T-helper 17 cell (primary cell): ENCODE measurements at places on chromosomes 12 and 14.

- DNase-seq, result no peak
These were observed 217.6 kb downstream of the ANO6 start for GRCh38 chr12:45433441-45433868.

- DNase-seq, result no peak
These were observed 73.7 kb upstream of the SCN8A start for GRCh38 chr12:51517316-51517715.

GRCh38 chr14:99067141-99067920 lies 204.7 kb downstream of the BCL11B start:
- DNase-seq, result no peak

DNA sequence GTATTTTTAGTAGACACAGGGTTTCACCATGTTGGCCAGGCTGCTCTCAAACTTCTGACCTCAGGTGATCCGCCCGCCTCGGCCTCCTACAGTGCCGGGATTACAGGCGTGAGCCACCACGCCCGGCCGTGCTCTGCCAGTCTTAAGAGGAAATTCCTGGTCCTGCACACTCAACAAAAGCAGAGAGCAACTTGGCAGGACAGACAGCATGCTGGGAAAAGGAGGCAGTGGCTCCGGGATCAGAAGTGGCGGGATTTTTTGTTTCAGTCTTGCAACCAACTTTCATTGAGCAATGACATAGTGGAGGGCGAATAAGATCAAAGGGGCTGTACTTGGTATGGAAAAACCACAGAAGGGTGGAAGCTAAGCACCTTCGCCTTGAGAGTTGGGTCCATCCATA lies 2.1 kb downstream of the CKAP4 start:
- DNase-seq, result no peak

DNA sequence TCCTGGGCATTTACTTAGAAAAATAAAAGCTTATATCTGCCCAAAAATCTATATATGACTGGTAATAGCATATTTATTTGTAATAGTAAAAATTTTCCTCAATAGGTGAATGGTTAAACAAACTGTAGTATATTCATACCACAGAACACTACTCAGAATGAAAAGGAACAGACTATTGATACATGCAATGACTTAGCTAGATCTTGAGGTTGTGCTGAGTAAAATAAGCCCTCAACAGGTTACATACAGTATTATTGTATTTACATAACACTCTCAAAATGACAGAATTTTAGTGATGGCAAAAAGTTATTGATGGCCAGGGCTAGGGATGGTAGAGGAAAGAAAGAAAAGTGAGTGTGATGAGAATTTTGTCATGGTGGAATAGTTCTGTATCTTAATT lies 178.4 kb downstream of the BMP4 start:
- DNase-seq, result no peak

DNA sequence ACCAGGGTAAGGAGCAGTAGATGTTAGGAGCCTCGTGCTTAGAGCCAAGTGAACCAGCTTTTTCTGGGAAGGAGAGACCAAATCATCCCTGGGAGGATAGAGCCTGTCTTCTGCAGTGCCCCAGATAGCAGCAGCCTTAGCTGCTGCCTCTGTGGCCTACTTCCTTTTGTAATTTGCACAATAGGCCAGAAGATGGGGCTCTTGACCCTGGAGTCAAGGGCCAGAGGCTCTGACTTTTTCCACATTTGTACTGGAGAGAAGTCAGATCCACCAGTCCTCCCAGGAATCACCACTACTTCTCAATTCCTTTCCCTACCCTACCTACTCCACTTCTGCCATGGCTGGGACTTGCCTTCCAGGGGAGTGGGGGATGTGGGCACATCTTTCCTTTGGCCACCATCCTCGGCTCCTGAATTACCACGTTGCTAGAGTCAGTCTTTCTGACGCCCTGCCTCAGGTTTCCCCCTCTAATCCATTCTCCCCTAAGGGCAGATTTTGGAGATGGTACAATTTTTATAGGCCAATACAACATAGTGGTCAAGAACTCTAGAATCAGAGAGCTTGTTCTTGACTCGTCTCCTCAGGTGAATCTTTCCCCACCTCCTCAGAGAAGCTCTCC lies 3.3 kb upstream of the SLC4A8 start:
- DNase-seq, result peak; percentile 17

DNA sequence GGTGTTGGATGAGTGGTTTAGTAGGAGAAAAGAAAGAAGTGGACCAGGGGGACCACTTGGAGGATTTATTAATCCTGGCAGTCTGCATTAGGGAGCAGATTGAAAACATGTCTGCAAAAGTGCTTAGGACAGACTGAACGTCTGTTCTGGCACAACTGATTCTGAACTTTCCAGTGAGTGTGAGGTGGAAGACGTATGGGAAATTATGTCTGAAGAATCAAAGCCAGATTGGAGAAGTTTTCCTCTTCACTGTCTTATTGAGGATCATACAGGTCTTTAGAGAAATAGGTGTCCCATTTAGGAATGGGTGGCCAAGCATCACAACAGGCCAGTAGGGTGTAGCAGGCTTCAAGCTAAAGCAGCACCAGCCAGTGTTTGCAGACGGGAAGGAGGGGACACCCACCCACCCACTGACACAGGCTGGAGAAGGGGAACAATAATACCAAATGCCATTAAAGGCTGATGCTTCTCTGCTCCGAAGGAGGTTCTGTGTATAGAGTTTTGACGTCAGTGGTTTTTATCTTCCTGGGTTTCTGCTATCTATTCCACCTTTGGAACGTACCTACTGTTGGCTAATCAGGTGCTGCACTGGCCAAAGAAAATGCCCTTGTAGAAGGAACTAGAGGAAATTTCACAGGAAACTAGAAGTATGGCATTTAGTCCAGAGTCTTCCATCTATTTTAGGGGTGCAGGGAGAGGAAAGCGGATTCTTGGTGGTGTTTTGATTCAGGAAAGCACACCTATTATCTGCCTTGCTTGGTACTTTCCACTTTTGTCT lies 1.8 kb downstream of the SRRM4 start:
- DNase-seq, result no peak

DNA sequence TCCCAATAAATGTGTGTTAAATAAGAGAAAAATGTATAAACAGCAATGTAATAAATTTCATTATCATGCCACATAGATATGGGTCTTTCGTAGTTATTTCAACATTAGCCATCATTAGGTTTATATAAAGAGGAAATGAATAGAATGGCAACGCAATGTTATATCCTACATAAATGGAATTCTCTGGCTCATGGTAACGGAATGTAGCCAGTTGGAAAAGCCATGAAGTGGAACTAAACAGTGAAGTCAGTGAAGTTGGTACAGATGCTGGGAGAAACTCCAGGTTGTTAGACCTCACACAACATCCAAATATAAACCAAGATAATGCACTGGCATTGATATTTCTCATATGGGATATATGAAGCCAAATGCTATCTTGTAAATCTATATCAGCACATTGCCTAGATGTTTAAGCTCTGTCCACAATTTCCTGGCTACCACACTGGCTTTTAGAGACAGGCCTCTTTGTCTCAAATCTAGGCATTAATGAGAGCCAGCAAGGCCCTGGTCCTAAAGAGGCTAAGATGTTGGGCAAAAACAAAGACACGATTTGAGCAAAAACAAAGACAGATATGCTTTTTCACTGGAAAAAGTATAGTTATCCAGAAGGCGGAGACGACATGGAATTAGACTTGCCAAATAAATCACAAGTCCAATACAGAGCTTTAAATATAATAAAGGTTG lies 861.0 kb downstream of the RPS29 start:
- no peak for DNase-seq

DNA sequence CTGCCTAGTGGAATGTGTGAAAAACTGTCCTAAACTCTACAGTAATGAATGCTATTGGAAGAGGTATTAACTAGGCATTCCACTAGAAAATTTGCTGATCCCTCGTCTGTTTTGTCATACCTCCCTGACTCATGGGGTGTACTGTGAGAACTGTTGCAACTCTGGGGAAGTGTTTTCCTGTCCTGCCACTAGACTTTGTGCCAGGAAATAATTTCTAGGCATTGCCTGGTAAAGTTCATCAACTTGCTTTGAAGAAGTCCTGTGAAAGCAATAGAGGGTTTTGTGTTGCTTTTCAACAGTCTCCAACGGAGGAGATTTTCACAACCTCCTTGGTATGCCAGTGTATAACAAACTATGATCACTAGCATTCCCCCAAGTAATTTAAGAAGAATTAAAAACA lies 139.9 kb downstream of the AKAP6 start:
- DNase-seq, result no peak

DNA sequence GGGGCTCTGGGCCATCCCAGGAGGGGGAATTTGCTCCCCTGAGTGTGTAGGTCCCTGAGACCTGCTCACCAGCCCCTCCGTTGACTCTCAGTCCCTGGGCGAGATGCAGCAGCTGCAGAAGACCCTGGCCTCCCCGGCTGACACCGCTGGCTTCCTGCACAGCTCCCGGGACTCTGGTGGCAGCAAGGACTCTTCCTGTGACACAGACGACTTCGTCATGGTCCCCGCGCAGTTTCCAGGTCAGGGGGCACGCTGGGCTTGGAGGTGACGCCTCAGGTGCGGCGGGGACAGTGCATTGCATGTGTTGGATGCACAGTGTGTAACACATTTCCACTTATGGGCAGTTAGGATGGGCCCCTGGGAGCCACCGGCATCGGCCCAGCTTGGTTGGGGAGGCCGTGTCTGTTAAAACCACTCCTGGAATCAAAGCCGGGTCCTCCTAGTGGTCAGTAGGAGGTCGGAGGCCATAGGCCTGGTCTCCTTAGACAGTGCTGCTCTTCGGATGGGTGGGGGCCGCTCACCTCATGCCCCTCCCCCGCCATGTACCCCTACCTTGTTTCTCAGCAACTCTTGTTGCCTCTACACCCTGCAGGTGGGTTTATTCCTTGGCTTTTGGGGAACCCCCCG lies 17.1 kb upstream of the PUS1 start:
- no peak for DNase-seq

DNA sequence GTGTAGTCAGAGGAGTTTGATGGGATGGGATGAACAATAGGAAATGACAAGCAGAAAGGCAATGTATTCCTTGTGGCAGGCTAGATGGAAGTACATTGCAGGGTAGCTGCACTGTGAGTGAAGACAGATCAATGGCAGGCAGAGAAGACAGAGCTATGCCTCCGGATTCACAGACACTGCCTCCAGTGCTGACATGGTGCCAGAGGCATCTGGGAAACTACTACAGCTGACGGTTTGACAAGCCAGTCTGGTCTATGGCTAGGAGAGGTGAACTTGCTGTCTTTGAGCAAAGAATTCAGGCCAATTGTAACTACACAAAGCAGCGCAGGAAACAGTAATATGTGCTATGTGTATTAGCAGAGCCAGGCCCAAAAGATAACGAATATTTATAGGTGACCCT lies 193.5 kb downstream of the DIO2 start:
- DNase-seq, result no peak

- no peak for DNase-seq
These were observed 195.9 kb upstream of the PLEKHG7 start for GRCh38 chr12:92506891-92507290.

DNA sequence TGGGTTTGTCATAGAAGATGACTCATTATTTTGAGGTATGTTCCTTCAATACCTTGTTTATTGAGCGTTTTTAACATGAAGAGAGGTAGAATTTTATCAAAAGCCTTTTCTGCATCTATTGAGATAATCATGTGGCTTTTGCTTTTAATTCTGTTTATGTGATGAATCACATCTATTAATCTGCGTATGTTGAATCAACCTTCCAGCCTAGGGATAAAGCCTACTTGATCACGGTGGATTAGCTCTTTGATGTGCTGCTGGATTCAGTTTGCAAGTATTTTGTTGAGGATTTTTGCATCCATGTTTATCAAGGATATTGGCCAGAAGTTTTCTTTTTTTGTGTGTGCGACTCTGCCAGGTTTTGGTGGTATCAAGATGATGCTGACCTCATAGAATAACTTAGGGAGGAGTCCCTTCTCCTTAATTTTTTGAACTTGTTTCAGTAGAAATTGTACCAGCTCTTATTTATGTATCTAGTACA lies 602.6 kb downstream of the SNAPC1 start:
- no peak for DNase-seq

- peak; percentile 16 for DNase-seq
These were observed 42.6 kb upstream of the FOXJ2 start for GRCh38 chr12:7989827-7990491.

DNA sequence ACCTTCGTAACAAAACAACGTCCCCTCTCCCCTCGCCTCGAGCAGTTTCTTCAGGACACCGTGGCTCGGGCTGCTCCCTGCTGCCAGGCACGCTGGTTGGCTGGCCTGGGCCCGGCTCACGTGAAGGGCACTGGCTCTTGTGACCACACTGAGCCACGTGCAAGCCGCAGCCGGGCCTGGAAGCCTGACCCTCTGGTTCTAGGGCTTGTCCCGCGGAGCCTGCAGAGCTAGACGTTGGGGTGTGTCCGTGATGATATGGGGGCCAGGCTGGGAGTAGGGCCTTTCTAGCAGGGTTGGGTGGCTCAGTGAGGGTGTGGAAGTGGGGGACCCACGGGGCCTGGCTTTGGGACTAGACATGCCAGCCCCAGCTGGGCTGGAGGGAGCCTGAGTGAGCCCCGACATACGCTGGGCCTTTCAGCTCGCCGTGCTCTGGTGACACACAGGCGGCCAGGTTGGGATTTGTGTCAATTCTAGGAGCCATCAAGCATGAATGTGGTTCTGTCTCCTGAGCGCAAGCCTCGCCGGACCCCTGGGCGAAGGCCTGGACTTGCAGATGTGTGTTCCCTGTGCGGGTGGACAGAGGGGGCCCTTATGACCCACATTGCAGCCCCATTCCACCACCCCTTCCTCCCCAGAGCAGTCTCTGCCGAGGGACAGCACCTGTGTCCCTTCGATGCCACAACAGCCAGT lies 13.6 kb upstream of the AMN start:
- DNase-seq, result no peak

- no peak for DNase-seq
These were observed 158.7 kb downstream of the SYT1 start for GRCh38 chr12:79023261-79023660.

DNA sequence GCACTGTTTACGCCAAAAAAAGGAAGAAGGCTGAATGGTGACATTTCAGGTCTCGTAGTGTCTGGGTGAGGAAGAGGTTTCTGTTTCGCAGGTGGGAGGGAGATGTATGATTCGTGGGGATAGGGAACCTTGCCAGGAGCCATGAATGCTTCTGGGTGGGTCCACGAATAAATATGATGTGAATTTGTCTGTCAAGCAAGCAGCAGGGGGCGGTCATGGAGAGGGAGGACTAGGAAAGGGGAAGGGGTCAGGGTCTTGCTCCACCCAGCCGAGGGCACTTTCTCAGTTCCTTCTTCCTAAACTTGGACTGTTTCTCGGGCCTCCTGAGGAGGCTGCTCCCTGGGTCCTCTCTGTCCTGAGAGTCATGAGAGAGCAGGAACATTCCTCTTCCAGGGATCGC lies 72.5 kb downstream of the LGMN start:
- DNase-seq, result no peak
